GM13976 (cell line): ENCODE measurements at places on chromosomes 6 and 20.
A peak's percentile ranks its signal among the peaks of the same experiment; 100 is the strongest.

GRCh38 chr20:16714751-16715150 is 15.1 kb upstream of the SNRPB2 start:
- DNase-seq, result no peak

- DNase-seq, result no peak
Measured at GRCh38 chr20:44129911-44130718, 56.9 kb downstream of the JPH2 start.

- no peak for DNase-seq
Measured at GRCh38 chr6:130558131-130558530, 192.3 kb downstream of the TMEM200A start.

GRCh38 chr6:72894091-72894490 is 272.2 kb downstream of the KCNQ5 start:
- DNase-seq, result no peak

GRCh38 chr6:136682292-136682691 is 110.0 kb downstream of the MAP3K5 start:
- no peak for DNase-seq

GRCh38 chr20:60473211-60473610 is 515.0 kb downstream of the CDH26 start:
- DNase-seq, result no peak

DNA sequence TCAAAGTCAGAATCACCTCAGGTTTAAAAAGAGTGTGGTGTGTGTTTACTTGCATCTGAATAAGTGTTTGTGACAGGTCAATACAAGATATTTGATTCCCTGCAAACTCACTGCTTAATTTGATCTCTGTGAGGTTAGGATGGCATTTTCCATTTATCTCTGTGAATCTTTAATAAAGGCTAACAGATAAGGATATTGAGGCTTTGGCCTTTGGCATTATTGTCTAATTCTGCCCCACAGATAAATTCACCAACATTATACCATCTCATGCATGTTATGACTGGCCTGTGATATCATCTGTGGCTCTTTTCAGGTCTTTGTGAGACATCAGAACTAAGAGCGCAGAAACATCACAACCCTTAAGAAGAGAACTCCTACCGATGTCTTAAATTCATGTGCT is 84.7 kb downstream of the TRMT6 start:
- no peak for DNase-seq

DNA sequence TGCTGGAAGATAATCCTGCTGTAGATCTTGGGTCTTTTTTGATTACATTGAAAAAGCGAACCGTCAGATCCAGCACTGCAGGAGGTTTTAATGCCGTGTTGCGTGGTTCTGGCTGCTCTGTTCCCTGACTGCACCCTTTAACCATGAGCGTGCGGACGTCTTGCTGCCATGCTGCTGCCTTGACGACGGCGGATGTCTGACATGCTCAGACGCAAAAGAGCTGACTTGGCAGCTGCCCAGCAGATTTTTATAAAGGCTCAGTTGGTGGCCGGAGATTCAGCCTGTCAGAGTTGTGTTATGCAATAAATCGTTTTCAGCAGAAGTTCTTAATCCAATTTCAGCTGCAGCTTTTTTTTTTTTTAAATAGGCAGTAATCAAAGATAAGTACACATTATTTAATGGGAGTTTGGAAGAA is 119.4 kb downstream of the JARID2 start:
- no peak for DNase-seq

DNA sequence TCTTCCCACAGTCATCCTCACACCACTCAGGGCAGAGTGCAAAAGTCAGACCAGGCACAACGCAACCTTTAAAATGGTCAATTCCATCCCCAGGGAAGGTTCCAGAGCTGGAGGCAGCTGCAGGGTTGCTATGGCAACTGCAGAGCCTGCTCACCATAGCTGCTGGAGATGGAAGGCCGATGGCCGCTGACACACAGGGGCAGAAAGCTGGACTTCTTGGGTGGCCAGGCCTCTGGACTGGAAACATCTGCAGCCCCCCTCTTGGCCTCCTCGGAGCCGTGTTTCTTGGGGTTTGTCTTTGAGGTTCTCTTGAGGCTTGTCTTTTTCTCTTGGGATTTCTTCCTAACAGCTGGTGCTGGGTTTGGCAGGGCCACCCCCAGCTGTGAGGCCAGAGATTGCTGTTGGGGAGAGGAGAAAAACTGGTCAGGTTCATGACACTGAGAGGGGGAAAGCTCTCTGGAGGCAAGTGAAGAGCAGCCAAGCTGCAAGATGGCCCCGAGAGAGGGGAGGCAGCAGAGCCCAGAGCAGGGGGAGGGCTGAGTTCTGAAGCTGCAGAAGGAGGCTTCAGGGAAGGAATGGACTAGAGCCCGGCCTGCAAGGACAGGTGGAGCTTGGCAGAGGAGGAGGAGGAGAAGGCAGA is 10.2 kb downstream of the BNIP5 start:
- no peak for DNase-seq

DNA sequence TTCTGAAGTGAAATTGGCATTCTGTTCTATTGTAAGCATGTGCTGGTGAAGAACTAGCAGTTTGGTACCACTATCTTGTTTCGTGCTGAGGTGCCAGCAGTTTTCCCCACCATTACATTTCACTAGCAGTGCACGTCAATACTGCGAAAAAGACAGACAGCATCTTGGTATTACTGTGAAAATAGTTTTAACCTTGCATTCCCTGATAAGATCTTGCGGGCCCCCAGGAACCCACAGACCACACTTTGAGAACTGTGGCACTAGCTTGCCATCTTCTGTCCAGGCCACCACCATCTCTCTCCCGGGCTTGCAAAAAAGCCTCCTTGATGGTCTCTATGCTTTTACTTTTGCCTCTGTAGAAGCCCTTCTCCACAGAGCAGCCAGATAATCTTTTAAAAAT is 185.7 kb downstream of the BACH2 start:
- no peak for DNase-seq

DNA sequence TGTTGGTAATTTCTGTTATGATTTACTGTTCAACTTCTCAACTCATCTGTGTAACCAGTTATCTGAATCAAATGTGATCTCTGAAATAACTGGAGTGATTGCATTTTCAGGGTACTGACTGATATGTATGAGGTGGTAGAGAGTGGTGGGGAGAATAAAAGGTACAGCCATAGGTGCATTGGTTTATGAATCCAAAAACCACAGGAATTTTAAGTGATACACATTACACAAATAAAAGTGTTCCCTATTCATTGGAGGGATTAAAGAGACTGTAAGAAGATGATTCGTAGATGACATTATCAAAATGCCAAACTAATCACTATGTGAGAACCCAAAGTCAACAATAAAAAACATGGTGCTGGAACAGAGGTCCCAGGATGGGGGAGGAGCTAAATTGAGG is 158.7 kb upstream of the RSPO3 start:
- no peak for DNase-seq

DNA sequence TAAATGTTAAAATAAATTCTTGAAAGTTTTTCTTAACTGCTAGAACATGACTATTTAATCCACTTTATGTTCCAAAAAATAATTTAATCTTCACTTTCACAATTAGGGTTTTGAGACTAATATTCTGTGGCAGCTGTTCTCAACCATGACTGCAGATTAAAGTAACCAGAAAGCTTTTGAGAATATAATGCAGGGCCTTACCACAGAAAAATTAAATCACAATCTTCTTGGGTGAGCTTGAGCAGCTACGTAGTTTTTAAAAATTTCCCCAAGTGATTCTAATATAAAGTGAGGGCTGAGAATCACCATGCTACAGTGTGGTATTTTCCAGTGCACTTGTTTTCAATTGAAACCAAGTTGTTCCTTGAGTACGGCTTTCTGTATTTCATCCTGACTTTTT is 196.6 kb upstream of the PTCHD4 start:
- no peak for DNase-seq

DNA sequence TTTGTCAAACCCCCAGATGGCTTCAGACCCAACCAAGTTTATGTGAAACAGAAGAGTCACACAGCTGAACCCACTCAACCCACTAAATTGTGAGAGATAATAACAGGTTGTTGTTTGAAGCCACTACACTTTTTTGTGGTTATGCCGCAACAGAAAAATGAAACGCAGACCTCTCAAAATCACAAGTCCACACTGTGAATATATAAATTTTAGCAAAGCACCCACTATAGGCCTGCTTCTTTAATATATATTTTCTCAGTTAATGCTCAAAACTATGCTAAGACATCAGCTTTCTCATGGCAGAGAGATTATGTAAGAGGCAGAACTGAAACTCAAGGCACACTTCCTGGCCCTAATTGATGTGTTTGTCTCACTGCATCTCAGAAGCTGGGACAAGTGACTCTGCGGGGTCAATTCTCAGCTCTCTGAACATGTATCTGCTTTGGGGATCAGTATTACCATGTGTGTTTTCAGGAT is 27.7 kb downstream of the MAP3K5 start:
- DNase-seq, result peak; percentile 46

- DNase-seq, result no peak
Measured at GRCh38 chr6:16925461-16925860, 164.2 kb upstream of the ATXN1 start.

DNA sequence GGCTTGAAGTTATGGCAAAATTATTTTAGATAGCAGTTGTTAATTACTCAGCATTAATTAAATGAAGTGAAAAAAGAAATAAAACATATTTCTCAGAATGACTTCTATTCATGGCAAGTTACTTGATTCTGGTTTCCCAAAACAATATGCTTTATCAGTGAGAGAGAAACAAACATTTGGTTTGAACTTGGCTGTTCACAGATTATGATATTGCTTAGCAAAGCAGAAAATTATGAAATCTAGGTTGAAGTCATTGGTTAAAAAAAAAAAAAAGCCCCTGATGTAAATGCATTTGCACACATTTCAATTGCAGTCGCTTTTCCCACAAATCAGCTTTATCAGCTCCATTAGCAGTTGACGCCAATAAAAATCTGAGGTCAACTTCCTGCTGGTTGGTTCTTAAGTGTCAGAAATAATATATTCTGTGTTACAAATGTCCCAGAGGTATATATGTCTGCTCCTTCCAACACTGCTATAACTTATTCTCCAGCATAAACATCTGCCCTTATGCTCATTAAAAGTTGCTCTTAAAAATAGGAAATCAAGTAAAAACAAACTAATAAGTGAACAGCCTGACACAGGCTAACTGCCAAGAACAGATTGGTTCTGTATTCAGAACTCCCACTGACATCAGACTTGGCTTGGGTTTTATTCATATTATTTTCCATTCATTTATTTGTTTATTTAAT is 275.4 kb downstream of the PHF3 start:
- DNase-seq, result no peak

DNA sequence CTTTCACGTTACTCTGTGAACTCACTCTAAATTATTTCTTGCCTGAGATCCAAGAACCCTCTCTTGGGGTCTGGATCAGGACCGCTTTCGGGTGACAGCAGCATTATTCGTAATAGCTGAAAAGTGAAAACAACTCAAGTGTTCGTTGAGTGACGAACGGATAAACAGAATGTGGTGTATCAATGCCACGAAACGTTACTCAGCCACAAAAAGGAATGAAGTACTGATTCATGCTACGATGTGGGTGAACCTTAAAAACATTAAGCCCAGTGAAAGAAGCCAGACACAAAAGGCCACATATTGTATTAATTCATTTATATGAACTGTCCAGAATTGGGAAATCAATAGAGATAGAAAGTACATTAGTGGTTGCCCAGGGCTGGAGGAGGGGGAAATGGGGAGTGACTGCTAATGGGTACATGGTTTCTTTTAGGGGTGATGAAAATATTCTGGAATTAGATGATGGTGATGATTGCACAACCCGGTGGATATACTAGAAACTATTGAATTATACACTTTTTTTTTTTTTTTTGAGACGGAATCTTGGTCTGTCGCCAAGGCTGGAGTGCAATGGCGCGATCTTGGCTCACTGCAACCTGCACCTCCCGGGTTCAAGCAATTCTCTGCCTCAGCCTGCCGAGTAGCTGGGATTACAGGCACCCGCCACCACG is 8.4 kb downstream of the PTGIS start:
- no peak for DNase-seq

DNA sequence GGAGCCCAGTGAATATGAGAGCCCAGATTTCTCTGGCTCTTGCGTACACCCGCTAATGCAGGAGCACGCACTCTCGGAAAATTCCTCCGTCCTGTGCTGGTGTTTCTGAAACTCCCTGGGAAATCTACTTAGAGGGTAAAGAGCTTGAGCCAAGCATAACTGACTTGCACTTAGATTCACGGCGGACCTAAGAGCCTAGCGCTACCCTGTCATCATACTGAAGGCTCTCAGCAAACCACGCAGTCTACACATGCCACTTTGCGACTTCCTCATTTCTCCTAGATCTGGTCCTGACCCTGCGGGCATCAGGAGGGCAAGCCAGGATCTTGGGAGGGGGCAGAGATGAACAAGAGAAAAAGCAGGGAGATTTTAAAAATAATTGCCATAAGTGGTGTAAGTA is 324.7 kb downstream of the CD83 start:
- DNase-seq, result no peak

- no peak for DNase-seq
Measured at GRCh38 chr20:19735446-19735845, 22.6 kb upstream of the RIN2 start.

- DNase-seq, result no peak
Measured at GRCh38 chr6:78525976-78526375, 341.4 kb upstream of the IRAK1BP1 start.

GRCh38 chr20:62840244-62841197 is 21.1 kb downstream of the TCFL5 start:
- no peak for DNase-seq

GRCh38 chr6:70385901-70386300 is 27.4 kb upstream of the FAM135A start:
- DNase-seq, result no peak

- no peak for DNase-seq
Measured at GRCh38 chr6:52385074-52385473, 23.1 kb downstream of the PAQR8 start.

GRCh38 chr20:23205611-23206041 is 119.5 kb upstream of the CD93 start:
- DNase-seq, result no peak

DNA sequence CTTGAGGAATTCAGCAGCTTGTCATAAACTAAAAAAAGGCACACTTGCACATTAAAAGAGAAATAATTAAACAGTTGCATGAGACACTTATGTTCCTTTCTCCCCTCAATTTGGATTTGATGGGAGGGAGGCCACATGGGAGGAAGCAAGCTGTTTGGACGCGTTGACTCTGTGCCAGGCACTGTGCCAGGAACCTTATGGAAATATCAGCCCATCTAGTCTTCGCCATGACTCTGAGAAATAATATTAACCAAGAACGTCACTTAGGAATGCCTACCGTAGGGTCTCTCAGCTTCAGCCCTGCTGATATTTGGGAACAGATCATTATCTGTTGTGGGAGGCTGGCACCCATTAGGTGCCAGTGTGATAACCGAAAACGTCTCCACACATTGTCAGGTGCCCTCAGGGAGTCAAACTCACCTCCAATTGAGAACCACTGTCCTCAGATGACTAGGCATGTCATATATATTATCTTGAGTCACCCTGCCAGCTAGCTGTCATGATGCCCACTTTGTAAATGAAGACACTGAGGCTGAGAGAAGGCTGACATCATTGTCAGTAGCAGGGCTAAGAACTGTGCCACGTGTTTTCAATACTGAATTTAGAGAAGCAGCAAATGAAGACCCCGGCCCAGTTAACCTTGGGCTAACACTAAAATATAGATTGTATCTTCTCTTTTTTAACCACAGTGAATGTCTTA is 36.1 kb downstream of the EYA2 start:
- no peak for DNase-seq

- no peak for DNase-seq
Measured at GRCh38 chr6:99871641-99872040, 122.4 kb downstream of the MCHR2 start.

- DNase-seq, result no peak
Measured at GRCh38 chr20:37317316-37317715, 27.9 kb downstream of the MANBAL start.

GRCh38 chr20:38590676-38591473 is 9.9 kb downstream of the ADIG start:
- DNase-seq, result peak; percentile 10

- DNase-seq, result peak; percentile 80
Measured at GRCh38 chr6:159044899-159045727, at the start of gene TAGAP. TAGAP (minus strand) TSS chr6:159044991; CDS start chr6:159044146, 845 bp downstream.
